ENCODE measurements at places on chromosomes 5 and 9.

GRCh38 chr5:103249068-103249467, 9.5 kb upstream of the MACIR start:
- DNase-seq: no peak

DNA sequence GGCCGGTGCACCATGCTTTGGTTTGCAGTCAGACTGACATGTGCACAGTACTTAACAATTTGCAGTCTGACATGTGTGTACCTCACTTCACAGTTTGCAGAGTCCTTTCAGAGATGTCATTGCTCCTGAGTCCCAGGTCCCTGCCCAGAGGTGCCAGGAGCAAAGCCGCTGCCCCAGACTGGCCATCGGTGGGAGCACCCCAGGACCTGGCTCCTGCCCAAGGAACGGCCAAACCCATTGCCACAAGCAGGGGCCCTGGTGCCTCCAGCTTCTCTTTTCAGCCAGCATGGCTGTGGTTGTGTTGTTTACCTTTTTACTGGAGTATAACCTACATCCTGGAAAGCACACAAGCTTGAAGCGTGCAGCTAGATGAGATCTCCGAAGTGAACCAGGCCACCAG, 28.6 kb downstream of the RASGEF1C start:
- no peak for DNase-seq

GRCh38 chr9:105204416-105204815, 40.0 kb upstream of the SLC44A1 start:
- no peak for DNase-seq

DNA sequence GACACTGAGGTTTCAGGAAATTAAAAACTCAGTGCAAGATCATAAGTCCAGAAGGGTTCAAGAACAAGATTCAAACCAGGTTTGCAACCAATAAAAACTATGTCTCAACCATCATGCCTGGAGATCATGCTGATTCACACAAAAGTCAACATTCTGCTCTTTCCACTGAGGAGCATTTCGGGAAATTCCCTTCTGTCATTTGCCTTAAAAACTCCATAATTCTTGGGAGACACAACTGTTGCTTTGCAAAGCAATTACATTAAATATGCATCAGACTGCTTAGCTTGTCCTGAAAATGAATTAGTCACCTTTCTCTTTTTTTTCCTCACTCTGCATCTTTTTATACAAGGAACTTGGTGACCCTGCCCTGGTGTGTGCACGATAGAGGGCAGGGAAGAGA, 275.9 kb upstream of the ZNF462 start:
- DNase-seq: no peak

DNA sequence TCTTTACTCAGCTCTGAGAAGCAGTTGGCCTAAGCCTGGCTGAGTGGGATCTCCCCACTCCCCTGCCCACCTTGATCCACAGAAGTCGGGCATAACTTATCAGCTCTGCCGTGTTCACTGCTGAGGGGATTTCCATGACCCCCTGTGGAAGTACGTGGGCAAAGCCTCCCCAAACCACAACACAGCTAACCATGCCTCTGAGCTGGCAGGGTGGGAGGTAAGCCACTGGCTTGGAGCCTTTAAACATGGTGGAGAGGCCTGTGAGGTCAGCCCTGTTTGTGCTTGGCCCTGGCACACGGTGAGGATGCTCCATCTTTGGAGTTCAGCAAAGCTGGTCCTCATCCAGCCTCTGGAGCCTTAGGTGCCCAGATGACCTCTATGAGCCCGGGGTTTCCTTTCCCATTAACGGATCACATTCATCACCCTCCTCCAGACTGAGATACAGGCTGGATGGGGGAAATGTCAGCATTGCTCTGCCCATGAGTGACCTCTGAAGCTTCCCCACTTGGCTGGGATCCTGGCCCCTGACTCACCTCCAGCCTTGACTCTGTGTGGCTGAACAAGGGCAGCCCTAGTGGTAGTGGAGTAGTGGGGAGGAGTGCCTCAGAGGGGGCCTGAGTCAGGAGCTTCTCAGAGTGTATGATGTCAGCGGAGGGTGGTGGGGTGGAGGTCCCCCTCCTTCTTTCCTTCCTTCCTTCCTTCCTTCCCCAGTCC, 6.2 kb downstream of the PDLIM4 start:
- peak; percentile 50 for DNase-seq
